ENCODE measurements at places on chromosomes 6 and 20.
A peak's percentile ranks its signal among the peaks of the same experiment; 100 is the strongest.

DNA sequence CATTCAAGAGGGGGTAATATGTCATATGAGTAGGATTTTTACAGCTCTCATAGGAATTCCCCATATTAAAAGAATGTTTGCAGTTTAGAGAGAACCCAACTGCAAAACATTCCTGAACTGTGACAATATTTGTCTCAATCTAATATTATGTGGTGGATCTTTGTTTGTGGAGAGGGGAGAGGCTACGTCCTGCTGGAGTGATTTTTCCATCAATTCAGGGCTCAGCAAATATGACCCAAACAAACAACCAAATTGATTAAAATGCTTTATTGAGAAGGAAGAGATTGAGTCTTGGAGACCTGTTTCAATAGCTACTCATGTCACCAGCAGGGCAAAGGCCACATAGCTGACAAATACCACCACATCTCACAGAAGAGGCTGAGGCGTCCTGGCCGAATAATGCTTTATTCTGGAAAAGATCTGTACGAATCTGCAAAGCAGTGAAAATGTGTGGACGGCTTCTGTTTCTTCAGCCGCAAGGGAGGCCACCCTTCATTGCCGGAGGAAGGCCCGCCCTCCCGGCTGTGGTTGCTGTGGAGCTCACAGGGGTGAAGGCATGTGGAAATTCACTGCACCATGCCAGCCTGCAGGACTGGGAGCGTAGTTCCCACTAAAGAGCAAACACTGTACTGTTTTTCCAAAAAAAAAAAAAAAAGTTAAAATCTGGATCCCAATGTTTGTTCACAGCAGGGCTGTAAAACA lies 89.7 kb upstream of the QKI start:
- DNase-seq, result no peak

DNA sequence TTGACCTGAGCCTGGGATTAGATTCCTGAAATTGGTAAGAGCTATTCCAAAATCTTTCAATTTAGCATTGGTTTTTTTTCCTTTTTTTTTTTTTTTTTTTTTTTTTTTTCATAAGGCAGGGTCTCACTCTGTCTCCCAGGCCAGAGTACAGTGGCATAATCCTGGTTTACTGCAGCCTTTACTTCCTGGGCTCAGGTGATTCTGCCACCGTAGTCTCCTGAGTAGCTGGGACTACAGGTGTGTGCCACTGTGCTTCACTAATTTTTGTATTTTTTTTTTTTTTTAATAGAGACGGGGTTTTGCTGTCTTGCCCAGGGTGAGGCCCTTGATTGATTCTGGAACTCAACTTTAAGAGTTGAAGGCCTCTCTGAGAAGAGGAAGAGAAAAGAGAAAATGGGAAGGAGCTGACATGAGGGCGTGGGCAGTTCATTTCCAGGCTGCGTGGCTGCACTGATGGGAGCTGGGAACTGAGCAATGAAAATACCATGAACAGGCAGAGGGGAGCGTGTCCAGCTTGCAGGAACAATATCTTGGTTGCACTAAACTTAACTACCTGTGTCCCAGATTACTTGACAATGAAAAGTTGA lies 24.6 kb downstream of the KDM1B start:
- no peak for DNase-seq

DNA sequence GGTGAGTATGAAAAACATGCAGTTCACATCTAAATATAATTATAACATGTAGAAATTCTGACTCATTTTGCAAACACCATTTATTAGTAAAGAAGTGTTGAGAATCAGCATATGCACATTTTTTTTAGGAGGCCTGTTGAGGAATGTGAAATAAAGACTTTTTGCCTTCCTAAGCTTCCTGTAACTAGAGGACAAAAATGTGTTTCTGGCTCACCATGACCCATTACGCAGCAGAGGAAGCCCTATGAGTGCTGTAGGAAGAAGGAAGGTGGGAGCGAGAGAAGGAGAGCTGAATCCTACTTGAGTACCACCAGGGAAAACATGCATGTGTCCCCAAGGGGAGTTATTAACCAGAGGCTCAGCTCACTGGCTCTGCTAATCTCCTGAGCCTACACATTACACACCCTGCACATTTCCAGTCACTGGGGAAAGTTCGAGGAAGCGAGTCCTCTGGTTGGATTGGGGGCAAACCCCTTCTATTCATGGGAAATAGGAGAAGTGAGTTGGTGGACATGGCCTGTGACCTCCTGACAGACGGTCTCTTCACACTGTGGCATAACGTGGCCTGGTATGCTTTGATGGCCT lies 540.5 kb upstream of the JAG1 start:
- DNase-seq, result no peak

- no peak for DNase-seq
Measured at GRCh38 chr6:166502453-166502852, 84.0 kb downstream of the RAMACL start.

DNA sequence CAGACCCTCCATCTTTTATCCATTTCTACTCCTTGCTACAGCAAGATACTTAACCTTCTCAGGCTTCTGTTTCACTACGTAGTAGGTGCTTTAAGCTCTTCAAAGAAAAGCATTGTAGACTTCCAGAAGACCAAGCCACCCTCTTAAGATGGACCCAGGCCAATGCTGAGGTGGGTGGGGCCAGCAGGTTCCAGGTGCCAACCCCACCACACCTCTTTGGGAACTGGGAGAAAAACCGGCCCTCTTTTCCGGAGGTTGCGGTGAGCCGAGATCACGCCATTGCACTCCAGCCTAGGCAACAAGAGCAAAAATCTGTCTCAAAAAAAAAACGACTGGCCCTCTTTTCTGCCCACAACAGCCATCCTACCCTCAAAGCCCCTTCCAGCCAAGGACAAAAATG lies 10.6 kb upstream of the HMGA1 start:
- no peak for DNase-seq

- DNase-seq, result no peak
Measured at GRCh38 chr20:1813674-1814635, 81.3 kb upstream of the SIRPA start.

DNA sequence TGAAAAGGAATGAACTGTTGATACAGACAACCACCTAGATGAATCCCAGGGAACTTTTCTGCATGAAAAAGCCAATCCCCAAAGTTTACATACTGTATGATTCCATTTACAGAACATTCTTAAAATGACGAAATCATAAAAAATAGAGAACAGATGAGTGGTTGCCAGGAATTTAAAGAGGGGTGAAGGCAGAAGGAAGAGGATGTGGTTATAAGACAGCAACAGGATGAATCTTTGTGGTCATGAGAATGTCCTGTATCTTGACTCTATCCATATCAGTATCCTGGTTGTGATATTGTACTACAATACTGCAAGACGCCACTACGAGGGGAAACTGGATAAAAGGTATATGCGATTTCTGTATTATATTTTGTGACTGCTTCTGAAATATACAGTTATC lies 70.1 kb upstream of the EMILIN3 start:
- no peak for DNase-seq

GRCh38 chr20:2900845-2901592 lies 27.7 kb downstream of the PTPRA start:
- DNase-seq, result no peak

DNA sequence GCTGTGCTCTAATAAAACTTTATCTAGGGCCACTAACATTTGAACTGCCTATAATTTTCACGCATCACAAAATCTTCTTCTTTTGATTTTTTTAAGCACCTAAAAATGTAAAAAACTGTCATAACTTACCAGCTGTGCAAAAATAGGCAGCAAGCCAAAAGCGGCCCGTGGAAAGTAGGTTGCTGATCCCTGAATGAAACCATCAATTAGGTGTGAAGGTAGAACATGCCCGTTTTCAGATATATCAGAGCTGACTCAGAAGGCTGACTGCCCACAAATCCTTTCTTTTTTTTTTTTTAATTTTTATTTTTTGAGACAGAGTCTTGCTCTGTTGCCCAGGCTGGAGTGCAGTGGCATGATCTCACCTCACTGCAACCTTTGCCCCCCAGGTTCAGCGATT lies 4.9 kb upstream of the IPCEF1 start:
- no peak for DNase-seq

GRCh38 chr6:157089258-157089657 lies 234.1 kb downstream of the TMEM242 start:
- DNase-seq, result no peak

- DNase-seq, result no peak
Measured at GRCh38 chr6:31663126-31663960, 1.5 kb downstream of the GPANK1 start.

- no peak for DNase-seq
Measured at GRCh38 chr6:17826301-17826700, 119.6 kb upstream of the NUP153 start.

DNA sequence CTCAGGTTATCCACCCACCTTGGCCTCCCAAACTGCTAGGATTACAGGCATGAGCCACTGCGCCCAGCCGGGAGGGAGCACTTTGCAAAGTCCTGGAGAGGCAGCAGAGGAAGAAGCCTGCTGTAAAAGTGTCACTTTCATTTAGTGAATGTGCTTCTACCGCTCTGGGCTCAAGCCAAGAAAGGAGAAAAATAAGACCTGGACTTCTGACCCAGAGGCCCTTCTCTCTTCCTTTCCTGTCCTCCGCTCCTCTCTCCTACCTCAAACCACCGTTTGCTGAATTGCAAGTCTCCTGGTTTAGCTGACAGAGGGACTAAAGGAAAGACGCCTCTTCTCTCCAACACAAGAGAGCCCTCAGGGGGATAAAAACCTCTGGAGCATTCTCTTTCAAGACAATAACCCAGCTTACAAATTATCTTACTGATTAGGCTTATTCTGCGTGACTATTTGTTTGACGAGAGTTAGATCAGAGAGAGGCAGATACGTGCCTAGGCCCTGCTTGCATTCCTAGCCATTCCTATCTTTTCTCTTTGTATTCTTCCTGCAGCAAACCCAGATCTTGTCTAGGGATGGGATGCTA lies 84.2 kb upstream of the SLC22A23 start:
- DNase-seq, result no peak

GRCh38 chr6:113744861-113745260 lies 112.3 kb upstream of the MARCKS start:
- DNase-seq, result no peak

DNA sequence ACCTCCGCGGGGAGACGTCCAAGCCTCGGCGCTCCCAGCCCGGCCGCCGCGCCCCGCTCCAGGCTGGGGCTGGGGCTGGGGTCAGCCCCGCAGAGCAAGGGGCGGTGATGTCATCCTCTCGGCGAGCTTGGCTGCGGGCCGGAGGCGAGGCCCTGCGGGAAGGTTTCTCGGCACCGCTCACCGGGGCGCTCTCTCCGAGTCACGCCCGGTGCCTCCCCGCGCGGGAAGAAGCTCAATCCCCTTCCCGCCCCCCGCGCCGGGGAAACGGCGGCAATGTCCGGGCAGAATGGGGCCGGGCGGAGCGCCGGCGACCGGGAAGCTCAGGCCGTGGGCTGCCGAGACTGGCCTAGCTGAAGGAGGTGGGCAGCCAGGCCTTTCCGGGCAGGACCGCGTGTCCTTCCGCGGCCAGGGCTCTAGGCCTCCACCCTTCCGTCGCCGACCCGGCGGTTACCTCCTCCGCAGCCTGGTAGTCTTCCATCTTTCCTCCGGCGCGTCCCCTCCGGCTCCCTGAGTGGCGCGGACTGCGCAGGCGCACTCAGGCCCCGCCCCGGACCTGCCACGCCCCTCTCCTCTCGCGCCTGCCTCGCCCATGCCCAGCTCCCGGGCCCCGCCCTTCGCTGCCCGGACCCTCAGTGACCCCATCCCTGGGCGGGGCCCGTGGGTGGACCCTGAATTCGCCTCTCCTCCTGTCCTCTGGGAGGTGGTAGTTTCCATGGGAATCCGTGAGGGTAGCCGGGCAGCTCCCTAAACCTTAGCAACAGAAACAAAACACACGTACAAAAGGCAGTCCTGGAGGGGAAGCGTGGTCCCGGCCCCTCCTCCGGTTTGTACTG lies at the start of gene DYNLT1:
Gene DYNLT1 (minus strand): TSS at position 513 of the 833 bp plus-strand sequence. CDS start 35 bp downstream, at position 478.
- peak; percentile 97 for DNase-seq

DNA sequence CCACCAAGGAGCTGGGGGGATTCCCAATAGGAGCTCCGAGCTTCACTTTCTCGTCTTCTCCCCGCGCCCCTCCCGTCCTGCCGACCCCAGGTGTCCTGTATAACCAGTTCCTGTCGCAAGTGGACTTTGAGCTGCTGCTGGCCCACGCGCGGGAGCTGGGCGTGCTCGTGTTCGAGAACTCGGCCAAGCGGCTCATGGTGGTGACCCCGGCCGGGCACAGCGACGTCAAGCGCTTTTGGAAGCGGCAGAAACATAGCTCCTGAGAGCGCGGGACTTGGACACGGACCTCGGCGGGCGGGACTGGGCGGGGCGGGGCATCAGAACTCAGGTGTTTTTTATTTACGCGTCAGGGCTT lies 340 bp upstream of the VARS2 start:
- no peak for DNase-seq

DNA sequence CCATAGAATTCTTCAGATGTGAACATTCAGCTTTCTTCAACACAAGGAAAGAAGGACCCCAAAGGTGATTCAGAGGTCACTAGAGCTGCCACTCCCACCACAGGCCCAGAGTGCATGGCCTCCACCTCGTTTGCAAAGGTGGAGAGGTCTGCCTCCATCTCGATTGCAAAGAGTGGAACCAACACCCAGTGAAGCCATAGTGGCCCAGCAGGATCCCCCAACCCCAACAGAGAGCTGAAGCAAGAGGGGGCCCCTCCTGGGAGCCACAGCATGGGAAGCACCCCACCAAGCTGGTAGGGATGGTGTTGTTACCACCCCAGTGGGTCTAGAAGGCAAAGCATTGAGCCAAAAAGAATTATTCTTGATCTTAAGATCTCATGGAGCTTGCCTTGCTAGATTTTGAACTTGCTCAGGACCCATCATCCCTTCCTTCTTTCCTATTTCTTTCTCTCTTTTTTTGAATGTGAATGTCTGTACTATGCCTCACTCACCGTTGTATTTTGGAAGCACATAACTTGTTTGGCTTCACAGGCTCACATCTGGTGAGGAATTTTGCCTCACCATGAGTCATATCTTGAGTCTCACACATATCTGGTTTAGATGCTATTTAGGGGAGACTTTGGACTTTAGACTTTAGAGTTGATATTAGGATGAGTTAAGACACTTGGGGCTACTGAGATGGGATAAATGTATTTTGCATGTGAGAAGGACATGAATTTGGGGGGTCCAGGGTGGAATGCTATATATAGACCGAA lies 119.2 kb downstream of the ANKRD60 start:
- DNase-seq, result no peak

- DNase-seq, result no peak
Measured at GRCh38 chr6:6588064-6588923, at the start of gene LY86. Gene LY86 (plus strand): TSS chr6:6588720. CDS start chr6:6588735, 15 bp downstream.

DNA sequence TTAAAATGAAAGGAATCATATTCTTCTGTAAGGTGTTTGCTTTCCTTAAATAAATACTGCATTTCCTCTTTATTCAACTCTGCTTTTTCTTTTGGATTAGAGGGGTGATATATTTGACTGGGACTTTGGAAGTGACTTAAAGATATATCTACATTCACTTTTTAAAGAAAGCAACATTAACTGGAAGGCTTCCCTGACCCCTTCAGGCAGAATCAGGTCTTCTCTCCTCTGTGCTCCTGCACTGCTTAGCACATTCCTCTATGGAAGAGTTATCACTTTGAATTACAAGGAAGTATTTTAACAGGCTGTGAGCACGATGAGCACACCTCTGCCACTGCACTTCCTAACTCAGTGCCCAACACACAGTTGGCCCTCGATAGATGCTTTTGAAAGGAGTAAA lies 59.2 kb upstream of the POU3F2 start:
- no peak for DNase-seq

Measured in right kidney (tissue), 9 donors.